ENCODE measurements at places on chromosomes 12 and 14.

DNA sequence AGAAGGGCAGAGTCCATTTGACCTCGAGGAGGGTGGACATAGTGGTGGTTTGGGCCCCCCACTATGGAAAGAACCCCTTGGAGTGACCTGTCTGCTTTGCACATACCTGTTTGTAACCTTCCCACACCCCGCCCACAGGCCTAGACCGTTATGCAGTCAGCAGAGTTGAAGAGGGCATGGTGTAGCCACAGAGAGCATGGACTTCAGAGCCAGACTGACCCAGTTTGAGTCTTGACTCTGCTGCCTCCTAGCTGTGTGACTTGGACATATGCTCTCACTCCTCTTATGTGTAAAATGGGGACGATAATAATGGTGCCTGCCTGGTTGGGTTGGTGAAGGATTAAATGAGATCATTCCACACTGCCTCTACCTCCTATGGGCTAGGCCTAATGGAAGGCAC is 40.9 kb upstream of the NOS1 start:
- DNase-seq: no peak

GRCh38 chr12:114665411-114666260 is 18.3 kb downstream of the TBX3 start:
- no peak for DNase-seq

GRCh38 chr14:84112589-84112988 is 1417.4 kb upstream of the FLRT2 start:
- DNase-seq: no peak

DNA sequence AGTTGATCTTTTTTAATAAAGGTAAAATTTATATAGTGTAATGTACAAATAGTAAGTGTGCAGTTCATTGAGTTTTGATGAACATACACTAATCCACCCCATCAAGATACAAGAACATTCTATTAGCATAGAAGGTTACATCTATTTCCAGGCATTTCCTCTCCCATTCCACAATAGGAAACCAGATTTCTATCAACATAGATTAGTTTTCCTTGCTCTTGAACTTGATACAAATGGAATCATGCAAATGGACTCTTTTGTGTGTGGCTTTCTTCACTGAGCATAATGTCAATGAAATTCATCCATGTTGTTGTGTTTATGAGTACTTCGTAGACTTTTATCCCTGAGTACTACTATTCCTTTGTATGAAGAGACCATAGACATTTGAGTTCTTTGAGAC is 10.8 kb downstream of the STYX start:
- no peak for DNase-seq

- no peak for DNase-seq
Observed at GRCh38 chr14:24172871-24173281, 996 bp downstream of the REC8 start.

GRCh38 chr12:26853303-26854030 is 20.5 kb upstream of the ITPR2 start:
- peak; percentile 16 for DNase-seq

GRCh38 chr12:117063162-117063911 is 35.9 kb downstream of the TESC start:
- peak; percentile 36 for DNase-seq

- no peak for DNase-seq
Observed at GRCh38 chr14:58765418-58765831, 127.7 kb downstream of the DACT1 start.

GRCh38 chr12:102484017-102484416 is 3.7 kb upstream of the IGF1 start:
- no peak for DNase-seq

- DNase-seq: no peak
Observed at GRCh38 chr14:92945959-92946846, 23.3 kb downstream of the CHGA start.

- DNase-seq: no peak
Observed at GRCh38 chr12:124466216-124467128, 100.9 kb downstream of the NCOR2 start.

DNA sequence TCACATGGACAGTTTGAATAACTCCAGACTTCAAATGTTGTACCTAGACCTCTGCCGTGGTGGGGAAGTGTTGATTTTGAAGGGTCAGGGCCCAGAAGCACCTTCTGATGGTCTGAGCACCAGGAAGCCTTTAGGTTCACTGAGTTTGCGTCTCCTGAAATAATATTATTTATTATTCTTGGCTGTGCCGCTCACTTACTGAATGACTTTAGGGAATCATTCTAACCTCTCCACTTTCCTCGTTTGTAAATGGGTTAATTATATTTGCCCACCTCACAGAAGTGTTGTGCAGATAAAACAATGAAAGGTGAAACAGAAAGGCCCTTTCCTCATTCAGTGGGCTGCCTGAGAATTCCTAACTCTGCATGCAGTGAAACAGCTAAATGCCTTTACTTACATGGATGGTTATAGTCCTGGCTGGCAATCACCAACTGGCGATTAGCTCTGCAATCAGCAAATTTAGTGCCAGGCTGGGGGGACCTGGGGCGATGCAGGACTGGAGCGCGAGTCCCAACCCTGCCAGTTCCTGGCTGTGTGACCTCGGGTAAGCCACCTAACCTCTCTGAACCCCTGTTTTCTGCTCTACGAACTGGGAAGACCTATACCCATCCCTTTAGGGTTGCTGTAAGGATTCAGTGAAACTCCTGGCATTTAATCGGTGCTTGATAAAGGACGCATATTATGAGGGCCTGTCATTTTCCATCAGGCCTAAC is 57.5 kb downstream of the MAP1LC3B2 start:
- no peak for DNase-seq

- no peak for DNase-seq
Observed at GRCh38 chr12:93336291-93336741, 41.4 kb upstream of the NUDT4 start.

Measured in amygdala (tissue), 56 donors.